Foreskin melanocyte (primary cell): ENCODE measurements at places on chromosomes 16 and 17.

GRCh38 chr16:88636488-88637265 is 1.7 kb upstream of the IL17C start:
- DNase-seq = no peak

DNA sequence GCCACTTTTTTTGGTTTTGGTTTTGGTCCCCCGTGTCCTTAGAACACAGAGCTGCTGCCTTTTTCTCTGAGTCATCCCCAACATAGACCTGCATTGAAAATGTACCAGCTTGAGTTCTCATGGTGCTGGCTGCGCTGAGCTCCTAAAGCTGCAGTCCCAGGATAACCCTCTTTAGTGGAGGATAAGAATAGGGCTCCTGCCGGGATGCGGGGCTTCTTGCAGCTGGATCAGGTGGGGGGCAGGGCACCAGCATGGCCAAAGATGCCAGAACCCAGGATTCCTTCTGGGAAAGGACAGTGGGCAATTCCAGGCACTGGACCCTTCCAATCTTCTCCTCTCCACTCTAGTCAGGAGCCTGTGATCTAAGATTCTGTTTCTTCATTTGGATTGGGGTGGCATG is 8.3 kb upstream of the CLUH start:
- no peak for DNase-seq

DNA sequence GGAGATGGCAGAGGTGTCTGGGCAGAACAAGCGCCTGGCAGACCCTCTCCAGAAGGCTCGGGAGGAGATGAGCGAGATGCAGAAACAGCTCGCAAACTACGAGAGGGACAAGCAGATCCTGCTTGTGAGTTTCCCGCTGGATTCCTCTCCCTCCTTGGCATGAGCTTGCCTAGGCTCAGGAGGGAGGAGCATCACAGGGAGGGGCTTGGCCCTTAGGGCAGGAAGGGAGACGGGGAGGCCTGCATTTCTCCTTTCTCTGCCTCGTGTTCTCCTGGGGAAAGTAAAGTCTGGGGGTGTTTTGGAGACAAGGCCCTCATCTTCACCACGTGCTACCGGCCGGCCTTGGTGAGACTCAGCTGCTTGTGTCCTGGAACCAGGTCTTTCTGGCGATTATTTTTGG is 18.0 kb upstream of the DBNDD1 start:
- DNase-seq = no peak

DNA sequence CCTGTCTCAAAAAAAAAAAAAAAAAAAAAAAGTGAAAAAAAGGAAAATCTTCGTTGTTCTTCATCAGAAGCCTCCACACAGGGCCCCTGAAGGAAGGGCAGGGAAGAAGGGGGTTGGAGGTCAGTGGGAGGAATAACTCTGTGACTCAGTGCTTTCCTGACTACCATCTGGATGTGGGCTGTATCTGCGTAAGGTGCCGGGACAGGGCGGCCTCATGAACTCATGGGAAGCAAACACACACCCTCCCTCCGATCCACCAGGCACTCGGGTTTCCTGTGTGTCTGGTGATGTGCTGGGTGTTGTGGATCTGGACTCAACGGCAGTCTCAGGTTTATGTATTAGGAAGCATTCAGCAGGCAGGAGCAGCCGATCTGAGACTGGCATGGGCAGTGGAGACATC is 691.6 kb downstream of the WWOX start:
- no peak for DNase-seq

DNA sequence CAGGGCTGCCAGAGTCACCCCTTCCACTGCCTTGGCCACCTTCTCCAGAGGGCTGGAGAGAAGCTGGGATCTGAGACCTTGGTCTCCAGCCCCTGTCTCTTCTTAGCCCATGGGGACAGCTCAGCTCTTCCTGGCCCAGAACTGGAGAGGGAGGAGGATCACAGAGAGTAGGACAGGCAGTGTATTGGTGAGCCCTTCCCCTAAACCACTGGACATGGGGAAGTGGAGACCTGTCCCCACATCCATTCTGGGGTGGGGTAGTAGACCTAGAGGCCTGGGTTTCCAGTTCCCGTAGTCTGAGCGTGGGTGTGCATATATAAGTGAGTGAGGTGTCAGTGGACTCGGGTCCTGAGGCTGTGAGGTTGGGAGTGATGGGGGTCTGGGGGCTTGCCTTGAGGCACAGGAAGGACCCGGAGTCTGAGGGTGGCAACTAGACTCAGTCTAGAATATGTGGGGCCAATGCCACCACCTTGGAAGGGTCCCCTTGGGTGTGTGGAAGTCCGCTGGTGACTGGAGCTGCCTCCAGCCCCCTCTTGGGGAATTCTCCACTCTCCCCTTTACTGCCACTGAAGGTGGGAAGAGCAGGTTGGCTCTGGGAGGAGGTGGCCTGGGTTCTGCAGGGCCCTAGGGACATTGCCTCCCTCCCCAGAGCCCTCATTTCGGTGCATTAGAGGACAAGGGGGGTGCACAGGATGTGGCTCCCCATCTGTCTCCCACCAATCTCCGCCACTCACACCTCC is 19.9 kb downstream of the GJD3 start:
- DNase-seq = no peak

GRCh38 chr16:21028728-21029127 is 121.9 kb downstream of the DNAH3 start:
- no peak for DNase-seq

GRCh38 chr17:65749479-65749878 is 188.0 kb upstream of the AXIN2 start:
- DNase-seq = no peak

DNA sequence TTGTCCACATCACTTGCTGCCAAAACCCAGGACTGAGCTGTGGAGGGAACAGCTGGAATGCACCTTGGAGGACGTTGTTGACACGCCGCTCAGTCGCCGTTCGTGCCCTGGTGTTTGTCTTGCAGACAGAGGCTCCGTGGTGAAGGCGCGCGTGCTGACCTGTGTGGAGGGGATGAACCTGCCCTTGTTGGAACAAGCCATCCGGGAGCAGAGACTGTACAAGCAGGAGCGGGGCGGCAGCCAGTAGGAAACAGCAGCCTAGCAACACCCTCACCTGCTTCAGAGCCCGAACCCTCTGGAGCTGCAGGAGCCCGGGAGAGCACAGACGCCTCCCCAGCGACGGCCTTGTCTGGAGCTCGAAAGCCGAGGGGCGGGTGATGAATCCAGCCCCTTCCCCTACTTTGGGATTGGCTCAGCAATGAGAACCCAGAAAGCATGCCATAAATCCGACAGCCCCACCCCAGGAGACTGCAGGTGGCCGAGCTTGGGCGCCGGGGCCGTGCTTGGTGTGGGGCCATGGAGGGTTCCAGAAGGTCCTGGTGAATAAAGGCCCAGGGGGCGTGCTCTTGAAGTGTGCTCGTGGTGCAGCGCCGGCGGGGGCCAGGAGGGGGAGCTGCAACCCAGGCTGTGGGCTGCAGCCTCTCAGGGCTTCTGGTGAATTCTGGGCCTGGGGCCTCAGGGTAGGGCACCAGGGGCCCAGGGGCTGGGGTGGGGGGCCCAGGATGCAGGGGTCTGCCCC is 470 bp upstream of the CDK3 start:
- no peak for DNase-seq

- DNase-seq = no peak
Measured at GRCh38 chr17:10657879-10658278, 770 bp upstream of the MYH3 start.

DNA sequence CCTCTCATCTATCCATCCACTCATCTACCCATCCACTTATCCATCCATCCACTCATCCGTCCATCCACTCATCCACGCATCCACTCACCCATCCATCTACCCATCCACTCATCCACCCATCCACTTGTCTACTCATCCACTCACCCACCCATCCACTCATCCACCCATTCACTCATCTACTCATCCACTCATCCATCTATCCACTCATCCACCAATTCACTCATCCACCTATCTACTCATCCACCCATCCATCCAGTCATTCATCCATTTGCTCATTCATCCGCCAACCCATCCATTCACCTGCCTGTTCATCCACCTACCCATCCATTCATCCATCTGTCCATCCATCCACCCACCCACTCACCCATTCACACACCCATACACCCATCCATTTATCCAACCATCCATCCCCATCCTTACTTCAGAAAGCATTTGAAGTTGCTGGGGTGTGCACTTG is 329.6 kb downstream of the SEC14L1 start:
- DNase-seq = no peak

- DNase-seq = peak; percentile 30
Measured at GRCh38 chr17:491086-492021, 138.7 kb upstream of the RPH3AL start.

DNA sequence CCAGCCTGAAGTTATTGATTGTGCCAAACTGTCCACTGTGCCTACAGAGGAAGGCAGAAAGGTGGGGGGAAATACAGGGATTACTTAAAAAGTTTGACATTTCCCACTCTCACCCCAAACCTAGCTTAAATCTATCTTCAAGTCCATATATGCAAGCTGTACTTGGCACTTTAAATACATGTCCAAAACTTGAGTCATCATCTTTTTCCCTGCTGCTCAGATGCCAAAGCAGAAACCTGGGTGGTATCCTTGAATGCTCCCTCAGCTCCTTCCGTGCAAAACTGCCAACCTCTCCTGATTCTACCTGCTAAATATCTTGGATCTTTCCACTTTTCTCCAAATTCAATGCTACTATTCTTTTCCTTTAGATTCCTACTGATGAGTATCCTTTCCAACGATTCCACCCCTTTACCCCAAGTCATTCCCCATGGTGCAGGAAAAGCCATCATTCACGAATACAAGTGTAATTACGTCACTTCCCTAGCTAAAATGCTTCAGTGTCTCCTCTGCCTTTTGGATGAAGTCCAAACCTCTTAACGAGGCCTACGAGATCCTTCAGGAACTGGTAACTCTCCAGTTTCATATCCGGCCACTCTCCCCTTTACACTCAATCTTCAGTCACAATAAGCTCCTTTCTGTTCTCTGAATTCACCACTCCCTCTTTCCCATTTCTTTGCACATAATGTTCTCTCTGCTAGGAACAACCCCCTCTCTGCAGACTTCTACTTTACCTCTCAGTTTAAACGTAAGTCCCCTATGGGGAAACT is 9.3 kb downstream of the BECN1 start:
- DNase-seq = peak; percentile 99

DNA sequence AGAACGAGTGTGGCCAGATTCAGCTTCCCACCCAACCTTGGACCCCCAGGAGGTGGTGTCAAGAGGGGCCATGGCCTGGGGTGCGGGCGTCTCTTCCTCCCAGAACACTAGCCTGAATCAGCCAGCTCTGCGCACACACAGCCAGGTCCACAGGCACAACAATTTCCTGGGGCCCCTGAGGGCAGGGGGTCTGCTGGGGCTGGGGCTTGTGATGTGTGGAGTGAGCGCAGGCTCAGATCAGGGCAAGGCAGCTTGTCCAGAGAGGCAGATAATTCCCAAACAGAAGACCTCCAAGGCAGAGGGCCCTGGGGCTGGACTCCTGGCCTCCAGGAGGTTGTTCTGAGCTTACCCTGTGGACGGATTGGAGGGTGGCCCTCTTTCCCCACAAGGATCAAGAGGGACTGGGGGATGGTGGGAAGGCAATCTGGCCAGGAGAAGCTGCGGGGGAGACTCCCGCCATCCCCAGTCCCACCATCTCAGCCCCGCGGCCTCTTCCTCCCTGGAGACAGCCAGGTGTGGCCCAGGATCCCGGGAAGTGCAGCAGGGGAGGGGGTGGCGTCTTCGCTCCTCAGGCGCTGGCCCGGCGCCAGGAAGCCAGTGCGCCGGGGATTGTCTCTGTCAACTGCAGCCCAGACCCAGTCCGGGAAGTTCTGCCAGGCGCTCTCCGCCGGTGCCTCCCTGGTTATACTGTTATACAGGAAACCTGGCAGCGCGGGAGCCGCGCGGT is 52.0 kb upstream of the AMZ2 start:
- no peak for DNase-seq

GRCh38 chr17:44001461-44001920 is 2.9 kb upstream of the NAGS start:
- DNase-seq = no peak

DNA sequence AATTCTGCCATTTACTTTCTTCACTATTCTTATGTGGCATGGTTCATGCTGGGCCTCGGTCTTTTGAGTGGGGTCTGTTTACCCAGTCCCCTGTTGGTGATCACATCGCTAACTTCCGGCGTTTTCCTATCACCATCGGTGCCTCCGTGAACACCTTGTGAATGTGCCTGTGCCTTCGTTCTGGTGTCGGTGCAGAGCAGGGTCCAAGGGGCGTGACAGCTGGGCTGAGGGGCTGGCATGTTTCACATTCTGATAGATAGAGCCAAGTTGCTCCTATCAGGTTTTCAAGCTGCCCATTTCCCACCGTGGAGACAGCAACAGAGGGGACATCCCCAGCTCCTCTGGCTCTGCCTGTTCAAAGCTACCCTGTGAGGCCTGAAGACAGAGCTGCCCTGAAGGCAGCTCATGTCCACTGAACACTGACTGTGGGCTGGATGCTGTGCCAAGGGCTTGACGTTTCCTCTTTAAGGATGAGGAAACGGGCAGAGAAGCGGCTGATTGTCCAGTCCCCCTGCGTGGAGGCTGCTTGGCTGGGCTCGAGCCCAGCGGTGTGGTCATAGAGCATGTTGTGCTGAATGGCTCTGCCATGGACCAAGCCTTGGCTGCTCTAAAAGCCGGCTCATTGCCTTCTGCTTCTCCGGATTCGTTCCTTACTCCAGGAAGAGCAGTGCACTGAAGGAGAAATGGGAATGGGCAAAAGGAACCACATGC is 17.0 kb downstream of the DHODH start:
- no peak for DNase-seq

- DNase-seq = no peak
Measured at GRCh38 chr16:31471241-31471874, 594 bp upstream of the TGFB1I1 start.

DNA sequence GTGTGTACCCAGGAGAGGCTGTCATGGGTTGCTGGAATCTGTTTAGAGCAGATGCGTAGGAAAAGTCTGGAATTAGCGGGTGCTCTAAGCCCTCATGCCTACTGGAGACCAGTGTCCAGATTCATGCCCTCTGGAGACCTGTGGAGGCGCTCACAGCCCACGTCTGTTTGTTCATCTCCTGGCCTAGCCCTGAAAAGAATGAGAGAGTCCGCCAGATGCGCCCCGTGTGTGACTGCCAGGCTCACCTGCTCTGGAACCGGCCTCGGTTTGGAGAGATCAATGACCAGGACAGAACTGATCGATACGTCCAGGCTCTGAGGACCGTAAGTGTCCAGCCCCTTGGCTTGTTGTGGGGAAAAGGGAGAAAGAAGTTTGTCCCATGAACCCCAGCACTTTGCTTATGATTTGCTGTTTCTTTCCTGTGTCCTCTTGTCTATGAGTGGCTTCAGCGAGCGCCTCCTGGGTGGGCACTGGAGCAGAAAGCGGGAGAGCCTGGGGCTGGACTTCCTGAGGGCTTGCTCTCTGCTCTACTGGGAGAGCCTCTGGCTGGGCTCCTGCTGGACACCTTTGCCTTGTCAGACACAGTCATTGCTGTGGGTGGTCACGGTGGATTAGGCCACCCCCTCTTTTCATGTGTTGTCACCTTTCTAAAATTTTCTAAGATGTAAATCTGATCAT is 35.3 kb downstream of the PRMT7 start:
- DNase-seq = no peak

GRCh38 chr16:58031016-58031800 is 5.7 kb downstream of the MMP15 start:
- no peak for DNase-seq

- DNase-seq = peak; percentile 90
Measured at GRCh38 chr16:4474192-4474961, at the start of gene NMRAL1. NMRAL1 (minus strand) TSS chr16:4474625; CDS start chr16:4474132, 493 bp downstream.
